Tongue (tissue), 3 donors: ENCODE measurements at places on chromosomes 1 and 21. TPM values are rescaled to one million over a fixed set of nuclear protein-coding genes. Genes with fewer than 3 reads are reported as not detected.

DNA sequence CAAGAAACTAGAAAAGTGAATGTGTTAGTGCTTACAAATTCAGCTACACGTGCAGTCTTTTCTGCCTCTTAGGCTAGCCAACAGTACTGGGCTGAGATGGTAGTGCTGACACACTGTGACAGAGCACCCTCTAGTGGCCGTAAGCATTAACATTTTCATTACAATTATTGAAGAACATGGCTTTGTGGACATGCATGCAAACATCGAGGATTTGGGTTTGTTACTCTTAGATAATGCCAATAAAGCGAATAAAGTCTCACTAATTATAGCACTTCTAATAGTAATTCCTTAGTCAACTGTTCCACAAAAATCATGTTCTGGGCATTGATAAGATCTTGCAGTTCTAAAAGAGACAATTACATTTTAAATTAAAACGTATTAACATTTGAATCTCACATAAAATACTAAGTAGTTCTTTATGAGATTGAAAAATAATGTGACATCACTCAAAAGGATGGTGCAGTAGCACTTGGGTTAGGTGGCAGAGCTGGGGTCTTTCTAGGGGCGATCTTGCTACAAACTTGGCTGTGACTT is 47.1 kb downstream of the MYSM1 start:
- DNase-seq = peak; percentile 90

GJC2 gene
- 5.5 TPM for total RNA-seq

KHDC4 gene
- total RNA-seq = 52.4 TPM

CYP4A22 gene
- not detected for total RNA-seq

EDEM3 gene
- 42.3 TPM for total RNA-seq
